ENCODE measurements at places on chromosomes 3 and 15.

- no peak for DNase-seq
Measured at GRCh38 chr3:177013681-177014280, 183.5 kb downstream of the TBL1XR1 start.

- DNase-seq, result no peak
Measured at GRCh38 chr15:101158166-101159095, 93.4 kb downstream of the CHSY1 start.

GRCh38 chr3:135907422-135908165 lies 57.9 kb upstream of the PPP2R3A start:
- no peak for DNase-seq

DNA sequence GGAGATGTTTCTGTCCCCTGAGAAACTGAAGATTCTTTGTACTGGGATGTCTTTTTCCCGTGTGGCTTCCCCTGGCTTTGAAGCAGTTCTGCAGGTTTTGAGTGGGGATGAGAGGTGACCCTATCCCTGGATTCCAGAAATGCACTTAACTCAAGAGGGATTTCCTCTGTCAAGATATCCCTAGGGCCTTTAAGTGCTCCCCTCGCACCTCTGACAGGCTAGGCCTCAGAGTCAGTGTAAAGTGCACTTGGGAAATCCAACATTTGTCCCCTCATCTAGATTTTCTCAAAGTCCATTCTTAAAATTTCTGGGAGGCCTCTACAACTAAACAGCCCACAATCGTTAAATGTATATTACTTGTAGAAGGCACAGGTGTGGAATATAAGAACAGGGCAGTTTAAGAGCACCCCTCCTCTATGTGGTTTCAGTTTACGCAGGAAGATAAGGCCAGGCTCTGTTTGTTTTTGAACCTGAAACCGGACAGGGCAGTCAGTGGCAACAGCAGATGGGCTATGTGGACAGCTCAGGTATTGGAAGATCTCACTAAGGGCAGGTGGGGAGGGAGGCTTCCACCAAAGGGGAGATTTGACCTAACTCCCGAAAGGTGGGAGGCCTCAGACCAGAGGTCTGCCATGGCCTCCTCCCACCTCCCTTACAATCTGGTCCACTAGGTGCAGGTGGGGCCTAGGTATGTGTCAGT lies 4.8 kb downstream of the C3orf52 start:
- no peak for DNase-seq

- DNase-seq, result no peak
Measured at GRCh38 chr3:178618197-178618596, 82.0 kb downstream of the KCNMB2 start.

DNA sequence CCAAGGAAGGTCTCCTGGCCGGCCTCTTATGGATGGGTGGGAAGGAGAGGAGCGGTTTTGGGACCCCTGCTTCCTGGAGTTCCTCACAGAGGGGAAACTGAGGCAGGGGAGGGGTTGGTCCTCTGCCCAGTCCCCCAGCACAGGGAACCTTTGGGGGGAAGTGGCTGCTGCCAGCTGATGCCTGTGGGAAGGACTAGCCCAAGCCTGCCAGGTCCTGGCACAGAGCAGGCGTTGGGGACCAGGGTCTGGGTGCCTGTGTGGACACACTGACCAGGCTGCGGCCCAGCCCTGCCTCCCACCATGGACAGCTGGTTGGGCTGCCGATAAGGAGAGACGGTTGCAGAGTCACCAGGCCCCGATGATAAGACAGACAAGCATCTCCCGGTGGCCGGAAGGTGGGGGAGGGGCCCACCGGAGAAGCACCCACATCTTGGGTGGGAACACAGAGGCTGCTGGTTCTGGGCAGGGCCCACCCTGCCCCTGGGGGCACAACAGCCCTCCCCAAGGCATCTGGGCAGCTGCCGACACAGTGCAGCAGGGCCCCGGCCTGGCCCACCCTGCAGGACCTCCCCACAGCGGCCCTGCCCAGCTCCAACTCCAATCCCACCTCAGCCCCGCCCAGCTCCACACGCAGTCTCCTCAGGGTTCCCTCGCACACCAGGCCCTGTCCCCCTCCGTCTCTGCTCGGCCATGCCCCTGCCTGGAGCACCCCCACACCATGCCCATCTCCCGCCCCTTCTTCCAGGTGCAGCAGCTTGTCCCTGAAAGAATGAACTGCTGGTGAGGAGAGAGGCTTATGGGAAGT lies 50.7 kb downstream of the DNAJB8 start:
- no peak for DNase-seq

DNA sequence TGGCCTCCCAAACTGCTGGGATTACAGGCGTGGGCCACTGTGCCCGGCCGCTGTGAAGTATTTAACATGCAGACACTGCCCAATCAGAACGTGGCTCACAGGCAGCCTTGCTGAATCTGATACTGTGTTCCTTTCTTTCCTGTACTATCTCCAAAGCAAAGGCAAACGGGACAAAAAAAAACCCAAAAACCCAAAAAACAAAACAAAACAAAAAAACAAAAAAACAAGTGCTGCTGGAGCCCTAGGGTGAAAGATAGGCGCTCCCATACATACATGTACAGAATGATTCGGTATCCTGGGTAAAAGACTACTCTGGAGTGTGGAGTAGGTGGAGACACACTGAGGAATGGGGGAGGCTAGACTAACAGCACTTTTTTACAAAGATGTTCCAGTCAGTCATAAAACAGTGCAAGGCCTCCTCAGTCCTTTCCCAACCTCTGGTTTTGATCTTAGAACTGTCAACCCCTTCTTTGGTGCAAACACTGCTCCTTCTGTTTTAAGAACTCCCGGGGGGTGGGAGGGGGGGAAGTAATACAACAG lies 7.7 kb upstream of the MAP1A start:
- DNase-seq, result no peak

GRCh38 chr3:139627759-139628158 lies 50.0 kb downstream of the NMNAT3 start:
- no peak for DNase-seq

- no peak for DNase-seq
Measured at GRCh38 chr15:56199038-56199437, 44.6 kb downstream of the RFX7 start.

DNA sequence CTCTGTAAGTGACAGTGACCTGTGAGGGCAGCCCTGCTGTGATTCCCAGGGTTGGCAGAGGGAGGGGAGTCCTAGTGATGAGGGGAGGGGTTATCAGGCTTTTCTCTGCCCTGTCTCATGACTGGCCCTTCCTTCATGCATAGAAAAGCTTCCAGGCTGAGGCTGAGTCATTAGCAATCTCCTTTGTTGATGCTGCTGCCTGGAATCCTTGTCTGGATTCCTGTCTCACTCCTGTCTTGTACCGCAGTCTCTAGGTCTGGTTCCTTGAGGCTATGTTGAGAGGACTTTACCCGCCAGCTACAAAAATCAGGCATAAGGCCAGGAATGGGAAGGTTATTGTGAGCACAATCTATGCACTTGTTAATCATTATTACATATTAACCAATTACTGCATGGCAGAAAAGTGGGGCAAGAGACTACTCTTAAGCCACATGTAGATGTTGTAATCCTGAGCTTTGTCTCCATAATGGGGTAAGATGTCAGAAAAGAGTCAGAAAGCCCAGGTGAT lies 7.2 kb downstream of the KLHL6 start:
- no peak for DNase-seq

GRCh38 chr3:113896930-113897329 lies 50.9 kb upstream of the ZDHHC23 start:
- DNase-seq, result no peak

GRCh38 chr15:79450648-79451047 lies 18.5 kb downstream of the MINAR1 start:
- DNase-seq, result no peak

DNA sequence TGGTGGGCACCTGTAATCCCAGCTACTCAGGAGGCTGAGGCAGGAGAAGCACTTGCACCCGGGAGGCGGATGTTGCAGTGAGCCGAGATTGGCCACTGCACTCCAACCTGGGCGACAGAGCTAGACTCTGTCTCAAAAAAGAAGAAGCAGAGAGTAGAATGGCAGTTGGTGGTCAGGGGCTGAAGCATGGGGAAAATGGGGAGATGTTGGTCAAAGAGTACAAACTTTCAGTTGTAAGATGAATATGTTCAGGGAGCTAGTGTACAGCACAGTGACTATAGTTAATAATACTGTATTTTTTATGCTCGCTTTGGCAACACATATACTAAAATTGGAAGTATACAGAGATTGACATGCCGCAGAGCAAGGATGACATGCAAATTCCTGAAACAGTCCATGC lies 41.5 kb downstream of the PCNP start:
- no peak for DNase-seq

DNA sequence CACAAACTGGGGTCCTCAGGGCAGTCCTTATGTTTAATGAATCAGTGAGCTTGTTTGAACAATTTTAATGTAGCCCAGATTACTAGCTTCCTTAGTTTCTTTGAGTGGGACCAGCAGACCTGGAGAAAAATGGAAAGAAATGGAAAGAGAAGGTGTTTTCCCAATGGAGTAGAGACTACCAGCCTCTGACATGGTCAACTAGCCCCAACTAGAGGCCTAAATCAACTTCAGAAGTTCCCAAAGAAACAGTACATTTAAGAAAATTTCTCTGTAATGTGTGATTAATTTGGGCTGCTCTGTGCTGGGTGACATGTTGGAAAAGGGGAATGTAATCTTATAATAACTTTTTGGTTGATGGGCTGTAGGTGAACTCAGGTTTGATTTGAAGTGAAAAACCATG lies 310.9 kb downstream of the MFSD1 start:
- DNase-seq, result no peak

DNA sequence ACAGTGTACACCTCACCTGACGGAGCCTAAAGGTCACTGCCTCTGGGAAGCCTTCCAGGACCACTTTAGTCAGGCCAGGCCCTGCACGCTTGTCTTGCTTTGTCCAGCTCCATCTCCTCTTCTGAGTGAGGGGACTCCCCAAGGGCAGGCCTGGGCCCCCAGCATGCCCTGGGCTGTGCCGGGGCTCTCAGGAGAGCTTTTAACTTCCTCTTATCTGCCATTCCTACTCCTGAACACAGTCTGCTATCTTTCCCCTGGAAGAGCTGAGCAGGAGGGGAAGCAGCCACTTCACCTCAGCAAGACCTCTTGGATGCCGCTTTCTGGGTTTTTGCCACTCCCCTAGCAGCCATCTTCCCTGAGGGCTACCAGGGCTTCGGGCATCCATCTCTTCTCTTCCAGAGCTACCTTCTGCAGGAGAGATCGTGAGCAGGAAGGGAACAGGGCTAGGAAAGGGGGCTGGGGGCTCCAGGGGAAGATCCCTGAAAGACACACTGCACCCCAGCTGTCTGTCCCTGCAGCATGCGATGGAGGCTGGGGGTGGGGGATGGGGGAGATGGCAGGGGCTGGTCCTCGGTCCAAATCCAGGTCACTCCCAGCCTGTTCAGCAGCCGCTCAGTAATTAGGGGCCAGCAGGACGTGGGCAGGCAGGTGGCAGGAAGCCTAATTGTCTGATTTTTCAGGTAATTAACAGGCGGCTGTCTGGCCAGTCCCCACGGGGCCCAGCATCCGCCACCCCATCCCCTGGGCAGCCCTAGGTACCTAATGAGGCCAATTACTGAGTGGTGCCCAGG lies 19.9 kb upstream of the RPL29 start:
- DNase-seq, result no peak

GRCh38 chr3:107240183-107241091 lies 136.8 kb upstream of the CCDC54 start:
- DNase-seq, result peak; percentile 88

- DNase-seq, result no peak
Measured at GRCh38 chr3:45559560-45560118, 34.9 kb upstream of the LIMD1 start.

DNA sequence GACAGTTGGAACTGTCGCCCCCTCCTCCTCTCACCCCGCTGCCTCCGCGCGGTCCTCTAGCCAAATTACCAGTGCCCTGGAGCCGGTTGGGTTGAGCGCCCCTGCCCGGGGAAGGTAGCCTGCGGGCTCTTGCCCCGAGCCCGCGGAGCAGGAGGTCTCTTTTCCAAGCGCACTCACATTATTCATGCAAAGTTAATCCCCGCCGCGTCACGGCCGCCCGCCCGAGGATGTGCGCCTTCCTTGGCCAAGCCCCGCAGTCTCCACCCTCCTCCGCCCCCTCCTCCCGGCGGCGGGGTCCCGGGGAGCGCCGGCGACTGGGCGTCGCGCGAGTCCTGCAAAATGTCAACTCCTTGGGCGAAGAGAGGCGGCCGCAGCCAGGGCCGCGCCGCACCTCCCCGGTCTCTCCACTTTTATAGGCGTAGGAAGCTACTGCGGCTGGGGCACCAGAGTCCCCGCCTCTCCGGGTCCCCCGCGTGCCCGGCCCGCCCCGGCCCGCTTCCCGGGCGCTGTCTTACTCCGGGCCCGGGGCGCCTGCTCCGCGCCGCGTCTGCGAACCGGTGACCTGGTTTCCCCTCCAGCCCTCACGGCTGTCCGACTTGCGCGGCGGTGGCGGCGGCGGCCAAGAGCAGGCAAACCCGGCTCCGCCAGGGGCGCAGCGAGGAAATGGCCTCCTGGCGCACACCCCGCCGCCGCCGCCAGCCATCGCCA lies at the start of gene THRB:
TSS of gene THRB (minus strand) at position 233 of the 708 bp plus-strand sequence.
- DNase-seq, result no peak

DNA sequence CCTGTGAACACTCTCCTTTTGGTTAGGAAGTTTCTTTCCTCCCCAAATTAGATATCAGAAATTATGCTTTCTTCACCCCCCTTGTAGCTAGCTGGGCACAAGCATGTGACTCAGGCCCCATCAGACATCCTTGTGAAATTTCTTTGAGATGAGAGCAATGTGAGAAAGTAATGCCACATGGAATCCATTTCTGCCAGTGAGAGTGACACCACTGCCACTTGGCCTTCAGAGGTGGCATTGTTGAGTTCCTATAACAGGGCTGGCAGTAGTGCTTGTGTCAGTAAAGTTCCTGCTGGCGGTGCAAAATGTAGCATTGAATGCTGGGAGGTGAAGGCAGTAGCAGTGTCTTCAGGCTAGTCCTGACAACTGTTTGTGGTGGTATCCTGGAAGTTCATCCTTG lies 80.7 kb upstream of the ZNF280D start:
- no peak for DNase-seq

DNA sequence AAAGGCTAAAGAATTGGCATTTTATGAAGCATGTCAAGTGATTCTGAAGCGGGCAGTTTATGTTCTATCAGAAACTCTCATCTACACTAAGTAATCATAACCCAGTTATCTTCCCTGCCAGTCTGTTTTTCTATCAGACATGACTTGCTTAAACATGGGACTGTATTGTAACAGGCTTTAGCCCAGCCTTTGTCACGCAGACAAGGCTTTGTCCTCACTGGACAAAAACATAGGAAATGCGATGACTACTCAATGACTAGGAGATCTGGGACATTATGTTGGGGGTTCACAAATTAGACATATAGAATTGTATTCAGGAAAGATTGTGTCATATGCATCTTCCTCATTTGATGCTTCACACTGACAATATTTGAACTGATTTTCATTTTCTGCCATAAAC lies 115.5 kb downstream of the GADL1 start:
- no peak for DNase-seq

GRCh38 chr3:168091302-168091858 lies 4.3 kb downstream of the GOLIM4 start:
- no peak for DNase-seq

GRCh38 chr15:31326875-31327668 lies 437 bp downstream of the KLF13 start:
- DNase-seq, result peak; percentile 62
